ENCODE measurements at places on chromosomes 12 and 14.

GRCh38 chr14:83071888-83072501, 1538.3 kb upstream of the SEL1L start:
- DNase-seq = peak; percentile 9

GRCh38 chr12:111446631-111447570, 41.2 kb downstream of the SH2B3 start:
- DNase-seq = no peak

GRCh38 chr12:108875682-108876361, 4.1 kb upstream of the DAO start:
- DNase-seq = no peak

GRCh38 chr12:84384384-84384783, 528.2 kb downstream of the SLC6A15 start:
- DNase-seq = no peak

DNA sequence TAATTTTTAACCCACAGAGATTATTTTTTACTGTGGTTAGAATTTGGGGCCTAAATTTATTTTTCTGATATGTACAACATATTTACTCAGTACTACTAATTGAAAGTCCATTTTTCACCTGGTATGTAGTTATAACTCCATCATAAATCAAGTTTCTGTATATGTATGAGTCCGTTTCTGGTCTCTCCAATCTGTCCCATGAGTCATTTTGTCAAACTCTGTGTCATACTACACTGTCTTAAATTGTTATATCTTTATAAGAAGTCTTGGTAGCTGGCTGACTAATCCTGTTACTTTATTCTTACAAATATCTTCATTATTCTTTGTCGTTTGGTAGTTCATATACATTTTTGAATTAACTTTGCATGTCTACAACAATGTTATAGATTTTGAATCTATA, 344.0 kb downstream of the PDZRN4 start:
- DNase-seq = no peak

DNA sequence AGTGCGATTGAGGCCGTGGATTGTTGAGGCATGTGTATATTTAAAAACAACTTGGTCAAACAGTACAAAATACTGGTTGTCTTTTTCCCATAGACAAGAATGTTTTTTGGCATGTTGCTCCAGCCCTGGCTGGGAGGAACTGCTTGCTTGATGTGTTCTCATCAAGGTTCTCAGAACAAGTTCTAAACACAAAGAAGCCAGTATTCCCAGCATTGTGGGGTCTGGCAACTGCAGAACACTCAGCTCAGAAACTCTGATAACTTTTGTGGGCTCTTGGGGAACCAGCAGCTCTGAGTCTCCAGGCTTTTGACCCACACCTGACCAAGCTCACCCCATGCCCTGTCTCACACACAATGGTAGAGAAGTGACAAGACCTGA, 27.1 kb upstream of the DICER1 start:
- DNase-seq = no peak

GRCh38 chr12:124375789-124376175, 80.9 kb downstream of the RFLNA start:
- no peak for DNase-seq

DNA sequence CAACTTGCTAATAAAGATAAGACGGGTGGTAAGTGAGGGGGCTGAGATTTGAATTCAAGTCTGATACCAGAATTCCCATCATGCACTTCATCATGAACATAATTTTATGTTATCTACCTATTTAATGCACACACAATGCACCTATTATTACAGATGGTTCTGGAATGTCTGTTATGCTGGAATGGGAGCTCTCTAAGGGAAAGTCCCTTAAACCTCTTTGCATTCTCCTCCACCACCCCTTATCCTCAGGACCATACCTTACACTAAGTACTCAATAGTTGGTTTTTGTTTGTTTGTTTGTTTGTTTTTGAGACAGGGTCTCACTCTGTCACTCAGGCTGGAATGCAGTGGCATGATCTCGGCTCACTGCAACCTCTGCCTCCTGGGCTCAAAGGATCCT, 7.0 kb upstream of the MSI1 start:
- DNase-seq = no peak

GRCh38 chr12:89016970-89017778, 335.1 kb downstream of the DUSP6 start:
- DNase-seq = peak; percentile 93

DNA sequence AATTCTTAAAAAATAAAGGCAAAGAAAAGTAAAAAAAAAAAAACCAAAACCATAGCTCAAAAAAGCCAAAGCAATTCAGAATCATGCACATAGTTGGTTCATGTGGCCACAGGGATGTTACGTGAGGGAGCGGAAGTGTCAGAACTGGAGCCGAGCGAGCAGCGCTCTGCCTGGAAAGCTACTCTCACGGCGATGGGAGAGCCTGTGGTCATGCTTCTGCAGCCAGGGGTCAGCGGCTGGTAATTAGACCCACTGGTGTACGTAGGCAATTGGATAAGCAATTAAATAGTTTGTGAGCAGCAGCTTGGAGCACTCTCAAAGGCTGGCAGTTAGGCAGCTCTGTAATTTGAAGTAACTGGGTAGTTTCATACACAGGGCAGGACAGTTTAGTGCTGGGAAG, 58.1 kb downstream of the TRHDE start:
- DNase-seq = no peak

GRCh38 chr14:102731871-102732800, 45.1 kb upstream of the TRAF3 start:
- DNase-seq = peak; percentile 32

- DNase-seq = no peak
Observed at GRCh38 chr12:48631071-48631470, 51.0 kb downstream of the KANSL2 start.

- peak; percentile 76 for DNase-seq
Observed at GRCh38 chr12:62714181-62714773, 220.7 kb downstream of the PPM1H start.

- DNase-seq = no peak
Observed at GRCh38 chr12:98819821-98820404, 174.8 kb downstream of the APAF1 start.

DNA sequence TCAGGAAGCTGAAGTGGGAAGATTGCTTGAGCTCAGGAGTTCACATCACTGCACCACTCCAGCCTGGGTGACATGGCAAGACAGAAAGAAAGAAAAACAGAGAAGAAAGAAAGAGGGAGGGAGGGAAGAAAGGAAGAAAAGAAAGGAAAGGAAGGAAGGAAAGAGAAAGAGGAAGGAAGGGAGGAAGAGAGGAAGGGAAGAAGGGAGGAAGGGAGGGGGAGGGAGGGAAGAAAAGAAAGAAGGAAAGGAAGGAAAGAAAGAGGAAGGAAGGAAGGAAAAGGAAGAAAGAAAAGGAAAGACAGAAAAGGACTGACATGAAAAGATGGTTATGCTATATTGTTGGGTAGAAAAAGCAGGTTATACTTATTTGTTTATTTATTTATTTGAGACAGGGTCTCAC, 3.9 kb downstream of the GLTP start:
- DNase-seq = no peak

GRCh38 chr14:75426332-75427125, 1.3 kb upstream of the JDP2 start:
- DNase-seq = peak; percentile 64

DNA sequence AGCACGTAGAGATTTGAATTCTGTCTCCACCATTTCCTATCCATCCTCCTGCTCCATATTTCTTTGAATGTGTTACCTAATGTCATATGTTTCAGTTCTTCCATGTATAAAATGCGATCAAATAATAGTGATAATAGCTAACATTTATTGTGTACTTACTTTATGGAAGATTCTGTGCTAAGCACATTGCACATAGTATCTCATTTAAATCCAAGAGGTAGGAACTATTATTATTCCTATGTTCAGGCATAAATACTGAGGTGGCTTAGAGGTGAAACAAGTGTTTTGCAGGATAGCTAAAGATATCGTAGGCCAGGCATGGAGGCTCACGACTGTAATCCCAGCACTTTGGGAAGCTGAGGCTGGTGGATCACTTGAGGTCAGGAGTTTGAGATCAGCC, 17.5 kb upstream of the AICDA start:
- no peak for DNase-seq

DNA sequence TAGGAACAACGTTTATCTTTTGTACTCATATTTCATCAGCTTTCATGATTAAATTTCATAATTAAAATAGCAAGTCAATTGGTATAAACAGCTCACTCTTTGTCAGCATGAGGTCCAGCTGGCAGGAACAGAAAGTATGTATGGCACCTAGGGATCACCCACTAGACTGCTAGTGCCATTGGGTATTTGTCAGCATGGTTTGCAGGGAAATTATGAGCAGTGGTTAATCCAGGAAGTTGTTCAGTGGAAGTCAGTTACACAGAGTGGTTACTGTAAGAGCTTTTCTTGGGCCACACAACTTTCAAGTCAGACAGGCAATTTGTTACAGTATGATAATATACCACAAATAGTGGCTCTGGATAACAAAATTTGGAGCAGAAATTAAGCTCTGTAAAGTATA, 340.3 kb upstream of the RGS6 start:
- DNase-seq = peak; percentile 4

DNA sequence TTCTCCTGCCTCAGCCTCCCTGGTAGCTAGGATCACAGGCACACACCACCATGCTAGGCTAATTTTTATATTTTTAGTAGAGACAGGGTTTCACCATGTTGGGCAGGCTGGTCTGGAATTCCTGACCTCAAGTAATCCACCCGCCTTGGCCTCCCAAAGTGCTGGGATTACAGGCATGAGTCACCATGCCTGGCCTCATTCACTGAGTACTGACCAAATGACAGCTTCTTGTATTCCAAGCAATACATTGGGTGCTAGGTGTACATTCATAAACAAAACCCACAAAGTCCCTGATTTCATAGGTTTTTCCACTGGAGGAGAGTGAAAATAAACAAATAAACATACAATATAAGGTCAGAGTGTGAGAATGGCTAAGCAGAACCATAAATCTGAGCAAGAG, 136.3 kb downstream of the HELB start:
- DNase-seq = no peak
